Lung (tissue), 17 donors: ENCODE measurements at places on chromosomes 16 and 17. TPM values are rescaled to one million over a fixed set of nuclear protein-coding genes. Genes with fewer than 3 reads are reported as not detected.

C16orf96 gene
- 0.04 TPM for polyA plus RNA-seq

- DNase-seq: no peak
These were observed 9.5 kb upstream of the DHRS13 start for GRCh38 chr17:28912281-28912937.

DNA sequence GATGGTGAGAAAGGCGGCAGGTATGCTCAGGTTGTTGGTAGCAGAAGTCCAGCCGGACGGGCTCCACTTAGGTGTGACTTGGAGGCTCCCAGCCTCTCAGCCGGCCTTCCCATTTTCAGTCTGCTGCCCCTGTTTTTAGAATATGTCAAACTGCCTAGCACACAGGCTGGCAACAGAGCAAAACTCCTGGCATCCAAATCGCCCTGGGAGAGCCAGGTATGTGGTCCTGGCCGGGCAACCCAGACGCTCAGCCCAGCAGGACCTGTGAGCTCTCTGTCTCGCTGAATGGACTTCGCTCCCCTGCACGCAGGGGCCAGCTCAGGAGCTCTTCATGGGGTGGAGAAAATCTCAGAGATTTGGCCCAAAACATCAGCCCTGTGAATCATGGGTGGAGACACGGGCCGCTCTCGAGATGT is 147.9 kb upstream of the CHMP6 start:
- DNase-seq: no peak

GRCh38 chr16:11273721-11274324 is 394 bp upstream of the PRM3 start:
- DNase-seq: peak; percentile 44

DNA sequence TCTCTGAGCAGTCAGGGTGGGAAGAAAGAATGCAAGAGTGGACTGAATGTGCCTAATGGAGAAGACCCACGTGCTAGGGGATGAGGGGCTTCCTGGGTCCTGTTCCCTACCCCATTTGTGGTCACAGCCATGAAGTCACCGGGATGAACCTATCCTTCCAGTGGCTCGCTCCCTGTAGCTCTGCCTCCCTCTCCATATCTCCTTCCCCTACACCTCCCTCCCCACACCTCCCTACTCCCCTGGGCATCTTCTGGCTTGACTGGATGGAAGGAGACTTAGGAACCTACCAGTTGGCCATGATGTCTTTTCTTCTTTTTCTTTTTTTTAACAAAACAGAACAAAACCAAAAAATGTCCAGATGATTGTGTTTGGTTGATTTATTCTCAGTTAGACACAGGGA is 14.1 kb downstream of the IGFBP4 start:
- DNase-seq: no peak

GRCh38 chr16:66515596-66516508 is 34.1 kb downstream of the TK2 start:
- DNase-seq: peak; percentile 23
